ENCODE measurements at places on chromosomes 3 and 15.
A peak's percentile ranks its signal among the peaks of the same experiment; 100 is the strongest.

GRCh38 chr15:89194608-89195007 lies 26.8 kb downstream of the RLBP1 start:
- DNase-seq: no peak

DNA sequence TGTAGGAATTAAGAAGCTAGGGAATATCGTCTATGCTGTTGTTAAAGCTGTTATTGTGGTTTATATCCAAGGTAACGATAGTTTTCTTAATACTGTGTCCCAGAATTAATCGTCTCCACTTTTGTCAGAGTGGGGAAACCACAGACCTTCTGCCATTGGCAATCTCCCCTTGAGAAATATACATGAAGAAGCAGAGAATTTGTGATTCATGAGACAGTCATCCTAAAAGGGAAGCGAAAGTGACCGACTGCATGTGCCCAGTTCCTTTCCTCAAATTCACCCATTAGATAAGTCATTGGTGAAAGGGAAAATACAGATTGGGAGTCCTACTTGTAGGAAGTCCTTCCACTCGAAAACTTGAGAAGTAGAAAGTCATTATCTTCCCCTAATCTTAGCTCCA lies 26.6 kb downstream of the DIPK2A start:
- no peak for DNase-seq

GRCh38 chr15:72856549-72857040 lies 73.0 kb upstream of the ADPGK start:
- no peak for DNase-seq

GRCh38 chr3:195139876-195140240 lies 131.1 kb downstream of the XXYLT1 start:
- DNase-seq: no peak

DNA sequence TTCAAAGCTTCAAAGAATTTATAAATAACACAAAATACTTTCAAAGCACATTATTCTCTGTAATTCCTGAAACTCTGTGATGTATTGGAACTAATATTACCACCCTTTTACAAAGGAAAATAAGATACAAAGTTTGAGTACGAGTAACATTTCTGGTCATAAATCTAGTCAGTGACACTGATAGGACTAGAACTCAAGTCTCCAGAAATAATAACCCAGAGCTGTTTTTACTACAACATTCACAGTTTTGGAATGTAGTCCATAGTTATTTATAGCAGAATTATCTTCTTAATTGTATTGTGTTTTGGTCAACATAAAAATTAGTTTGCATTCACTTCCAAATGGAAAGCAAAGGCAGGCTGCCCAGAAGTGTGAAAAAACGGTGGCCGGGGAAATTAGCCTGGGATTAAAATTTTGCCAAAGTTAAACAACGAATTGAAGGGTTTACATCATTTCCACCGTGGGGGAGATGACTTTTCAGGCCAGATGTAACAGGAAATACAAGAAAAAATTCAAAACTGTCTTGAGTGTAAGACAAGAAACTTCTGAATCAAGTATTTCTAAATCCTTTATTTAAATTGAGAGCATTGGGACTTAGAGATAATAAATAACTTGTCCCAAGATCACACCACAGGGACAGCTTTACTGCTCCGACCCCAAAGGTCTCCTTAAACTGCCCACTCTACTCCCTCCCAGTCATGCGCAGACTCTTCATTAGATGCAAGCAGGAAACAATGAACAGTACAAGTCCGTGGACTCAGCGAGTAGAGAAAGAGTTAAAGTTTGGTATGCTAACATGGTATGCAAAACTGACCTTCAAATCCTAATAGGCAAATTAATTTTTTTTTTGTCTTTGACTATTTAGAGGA lies 74.3 kb upstream of the VGLL4 start:
- no peak for DNase-seq

GRCh38 chr3:173586166-173586565 lies 188.6 kb downstream of the NLGN1 start:
- DNase-seq: no peak

GRCh38 chr15:77540312-77541060 lies 92.2 kb downstream of the LINGO1 start:
- no peak for DNase-seq

GRCh38 chr15:67784090-67784781 lies 41.1 kb upstream of the SKOR1 start:
- DNase-seq: no peak

- DNase-seq: no peak
Measured at GRCh38 chr3:42749753-42750231, 23.3 kb downstream of the CCDC13 start.

- no peak for DNase-seq
Measured at GRCh38 chr3:48437812-48438211, 2.1 kb downstream of the CCDC51 start.

DNA sequence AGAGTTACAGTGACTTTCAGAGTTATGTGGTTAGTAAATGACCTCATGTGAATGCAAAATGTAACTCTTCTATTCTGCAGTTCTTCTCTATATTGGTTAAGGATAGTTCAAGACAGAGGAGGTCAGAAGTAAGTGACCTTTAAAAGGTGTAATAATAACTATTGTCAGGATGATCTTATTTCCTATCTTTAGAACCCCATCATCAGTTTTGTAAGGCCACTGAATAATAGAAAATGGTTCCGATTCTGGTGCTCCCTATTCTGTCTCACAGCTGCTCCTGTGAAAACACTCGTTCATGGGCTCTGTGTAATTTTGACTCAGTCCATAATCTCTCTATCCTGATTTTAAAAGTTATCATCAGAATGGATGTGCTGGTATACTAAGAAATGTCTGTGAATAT lies 463.3 kb downstream of the LPP start:
- DNase-seq: no peak

- DNase-seq: no peak
Measured at GRCh38 chr15:85000189-85000864, 18.7 kb downstream of the PDE8A start.

- DNase-seq: no peak
Measured at GRCh38 chr3:63798949-63799348, 20.1 kb upstream of the C3orf49 start.

GRCh38 chr3:53812434-53812833 lies 33.8 kb downstream of the CHDH start:
- no peak for DNase-seq

GRCh38 chr3:58965865-58966264 lies 84.0 kb downstream of the CFAP20DC start:
- no peak for DNase-seq

GRCh38 chr3:167437428-167438139 lies 36.3 kb downstream of the SERPINI2 start:
- DNase-seq: no peak

- DNase-seq: no peak
Measured at GRCh38 chr15:33048255-33048654, 146.3 kb downstream of the FMN1 start.

DNA sequence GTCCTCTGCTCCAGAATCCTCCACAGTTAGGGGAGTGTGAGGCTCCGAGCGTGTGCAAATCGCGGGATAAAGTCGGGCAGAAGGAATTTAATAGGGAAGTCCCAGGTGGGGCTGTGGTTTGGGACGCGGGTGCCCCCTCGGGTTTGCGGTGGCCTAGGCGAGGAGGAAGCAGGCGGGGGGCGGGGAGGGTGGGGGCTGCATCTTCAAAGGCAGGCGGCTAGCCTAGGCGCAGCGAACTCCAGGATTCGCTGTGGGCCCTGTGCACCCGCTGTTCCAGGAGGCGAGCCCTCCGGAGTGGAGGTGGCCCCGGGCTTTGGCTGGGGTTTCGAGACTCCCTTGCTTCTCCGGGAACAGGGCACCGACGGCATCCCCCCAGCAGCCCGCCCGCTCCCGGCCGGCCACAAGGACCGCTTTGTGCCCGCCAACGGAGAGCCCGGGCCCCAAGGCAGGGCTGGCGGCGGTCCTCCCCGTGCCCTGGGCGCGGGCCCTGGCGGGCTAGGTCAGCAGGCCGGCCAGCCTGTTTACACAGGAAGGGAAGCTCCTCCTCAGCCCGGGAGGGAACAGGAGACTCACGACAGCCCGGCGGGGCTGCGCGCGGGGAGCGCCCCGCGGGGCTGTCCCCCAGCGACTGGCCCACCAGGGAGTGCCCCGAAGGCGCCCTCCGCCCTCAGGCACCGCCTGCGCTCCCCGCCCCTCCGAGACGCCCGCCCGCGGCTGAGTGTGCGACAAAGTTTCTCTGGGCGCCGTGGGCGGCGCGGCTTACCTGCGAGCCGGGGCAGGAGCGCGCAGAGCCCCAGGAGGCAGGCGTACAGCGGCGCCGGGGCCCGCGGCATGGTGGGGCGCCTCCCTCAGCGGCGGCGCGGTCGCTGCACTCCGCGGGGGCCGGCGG lies 753 bp downstream of the ITGB5 start:
- DNase-seq: peak; percentile 42

DNA sequence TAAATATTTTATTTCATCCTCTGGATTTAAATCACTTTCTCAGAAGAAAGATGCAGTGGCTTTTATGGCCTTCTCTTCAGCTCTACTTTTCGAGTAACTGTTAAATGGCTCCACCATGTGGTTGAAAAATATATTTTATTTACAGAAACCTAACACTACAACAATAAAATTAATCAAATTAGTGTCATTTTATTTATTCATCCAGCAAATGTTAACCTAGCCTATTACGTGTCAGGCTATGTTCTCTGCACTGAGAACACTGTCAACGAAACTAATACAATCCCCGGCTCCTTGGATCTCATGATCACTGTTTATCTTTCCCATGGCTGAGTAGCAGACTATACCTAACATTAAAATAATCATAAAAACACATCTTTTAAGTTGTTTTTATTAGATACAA lies 148.0 kb upstream of the OSTN start:
- DNase-seq: no peak

- DNase-seq: no peak
Measured at GRCh38 chr15:65396965-65397317, 19.1 kb upstream of the IGDCC3 start.

DNA sequence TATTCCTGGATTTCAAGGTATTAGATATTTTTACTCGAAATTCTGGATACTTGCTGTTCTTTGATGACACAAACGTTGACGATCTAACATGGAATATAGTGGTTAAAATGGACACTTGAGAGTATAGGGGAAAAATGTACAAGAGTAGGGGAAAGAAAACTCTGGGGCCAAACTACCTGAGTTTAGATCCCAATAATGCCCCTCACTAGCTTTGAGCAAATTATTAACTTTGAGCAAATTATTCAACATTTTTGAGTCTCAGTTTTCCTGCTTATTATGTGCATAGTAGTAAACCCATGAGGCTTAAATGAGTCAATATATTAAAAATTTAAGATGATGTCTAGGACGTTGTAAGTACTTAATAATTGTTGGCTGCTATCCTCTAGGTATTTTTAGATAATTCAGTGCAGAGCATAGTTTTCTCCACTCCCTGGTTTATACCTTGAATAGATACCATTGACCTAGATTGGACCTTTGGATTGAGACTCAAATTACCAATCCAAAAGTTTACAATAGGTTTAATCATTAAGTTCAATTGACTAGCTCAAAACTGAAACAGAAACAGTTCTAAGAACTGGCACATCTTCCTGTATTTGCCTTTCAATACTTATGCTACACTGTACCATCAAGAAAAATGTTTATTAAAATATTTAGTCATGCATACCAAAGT lies 4.5 kb downstream of the ADGRG7 start:
- no peak for DNase-seq

GRCh38 chr3:179069762-179070390 lies 1.7 kb downstream of the ZMAT3 start:
- DNase-seq: no peak
